ENCODE measurements at places on chromosomes 7 and 10.

- no peak for DNase-seq
Measured at GRCh38 chr10:22570234-22570633, 144.1 kb downstream of the PIP4K2A start.

GRCh38 chr7:72097226-72097625 lies 314.9 kb downstream of the CALN1 start:
- DNase-seq: peak; percentile 53

- DNase-seq: no peak
Measured at GRCh38 chr7:149873970-149874643, 338 bp downstream of the ATP6V0E2 start.

GRCh38 chr7:20176578-20177242 lies 40.5 kb downstream of the MACC1 start:
- DNase-seq: no peak

GRCh38 chr7:762885-763284 lies 35.8 kb upstream of the PRKAR1B start:
- no peak for DNase-seq

DNA sequence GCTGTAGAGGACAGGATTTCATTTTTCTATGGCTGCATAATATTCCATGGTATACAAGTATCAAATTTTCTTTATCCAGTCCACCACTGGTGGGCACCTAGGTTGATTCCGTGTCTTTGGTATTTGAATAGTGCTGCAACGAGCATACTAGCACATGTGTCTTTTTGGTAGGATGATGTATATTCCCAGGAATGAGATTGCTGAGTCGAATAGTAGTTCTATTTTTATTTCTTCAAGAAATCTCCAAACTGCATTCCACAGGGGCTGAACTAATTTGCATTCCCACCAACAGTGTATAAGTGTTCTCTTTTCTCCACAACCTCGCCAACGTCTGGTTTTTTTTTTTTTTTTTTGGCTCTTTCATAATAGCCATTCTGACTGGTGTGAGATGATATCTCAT lies 550.0 kb downstream of the REEP3 start:
- no peak for DNase-seq

DNA sequence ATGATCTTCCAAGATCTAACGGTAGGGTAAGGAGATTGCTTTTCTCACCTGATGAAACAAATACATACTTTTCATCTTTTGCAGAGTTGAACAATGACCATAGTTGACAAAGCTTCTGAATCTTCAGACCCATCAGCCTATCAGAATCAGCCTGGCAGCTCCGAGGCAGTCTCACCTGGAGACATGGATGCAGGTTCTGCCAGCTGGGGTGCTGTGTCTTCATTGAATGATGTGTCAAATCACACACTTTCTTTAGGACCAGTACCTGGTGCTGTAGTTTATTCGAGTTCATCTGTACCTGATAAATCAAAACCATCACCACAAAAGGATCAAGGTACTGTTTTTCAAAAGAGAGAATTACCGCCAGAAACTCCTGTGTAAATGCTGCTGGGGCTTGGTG lies 79.9 kb downstream of the ANKRD61 start:
- no peak for DNase-seq

DNA sequence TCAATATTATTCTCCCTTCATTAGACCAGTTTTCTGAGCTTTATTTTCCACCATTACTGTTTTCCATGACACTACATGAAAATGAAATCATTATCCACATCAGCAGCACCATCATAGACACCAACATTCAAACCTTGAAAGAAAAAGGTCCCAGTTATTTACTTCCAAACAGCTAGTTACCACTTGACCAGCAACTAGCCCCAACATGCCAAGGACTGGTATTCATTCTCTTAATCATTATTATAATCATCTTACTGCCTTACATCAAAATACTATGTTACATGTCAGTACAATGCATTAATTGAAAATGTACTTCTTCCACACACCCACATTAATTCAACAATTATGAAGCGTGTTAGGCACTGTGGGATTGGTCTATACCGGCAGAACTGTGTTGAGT lies 199.4 kb downstream of the TSPAN12 start:
- no peak for DNase-seq

DNA sequence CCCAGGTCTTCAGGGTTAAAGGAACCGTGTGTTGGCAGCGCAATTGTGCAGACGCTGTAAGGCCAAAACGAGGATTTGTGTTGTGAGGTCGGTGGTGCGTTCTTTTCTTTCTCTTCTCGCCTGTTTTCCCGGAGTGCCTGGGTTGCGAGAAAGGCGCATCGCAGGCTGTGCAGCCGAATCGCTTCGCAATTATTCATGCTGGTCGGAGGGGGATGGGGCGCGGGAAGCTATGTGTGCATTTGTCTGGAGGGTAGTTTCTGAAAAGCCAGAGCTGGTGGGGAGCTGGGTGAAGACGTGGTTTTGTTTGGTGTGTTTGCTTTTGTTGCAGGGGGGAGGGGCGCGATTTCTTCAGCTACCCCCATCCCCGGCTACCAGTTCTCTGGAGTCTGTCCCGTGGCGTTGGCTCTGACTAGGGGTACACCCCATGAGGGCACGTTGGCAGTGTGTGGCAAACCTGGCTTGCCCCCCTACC lies 2.1 kb downstream of the MXI1 start:
- peak; percentile 62 for DNase-seq

DNA sequence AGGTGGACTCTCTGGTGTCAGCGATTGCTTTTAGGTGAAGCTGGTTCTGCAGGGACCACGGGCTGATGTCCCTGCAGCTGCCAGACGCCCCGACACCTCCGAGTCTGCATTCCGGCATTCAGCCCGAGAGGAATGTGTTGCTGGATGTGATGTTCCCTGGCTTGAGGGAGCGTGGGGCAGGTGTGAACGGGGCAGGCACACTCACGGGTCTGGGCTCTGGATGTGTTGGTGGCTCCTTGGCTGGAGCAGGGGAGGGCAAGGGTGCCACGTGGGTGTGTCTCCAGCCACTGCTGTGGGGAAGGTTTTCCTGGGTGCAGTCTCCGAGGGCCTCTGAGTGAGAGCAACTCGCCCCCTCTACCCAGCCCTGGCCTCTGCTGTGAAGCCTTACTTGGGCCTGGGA lies 140.5 kb downstream of the CAMK1D start:
- DNase-seq: no peak

DNA sequence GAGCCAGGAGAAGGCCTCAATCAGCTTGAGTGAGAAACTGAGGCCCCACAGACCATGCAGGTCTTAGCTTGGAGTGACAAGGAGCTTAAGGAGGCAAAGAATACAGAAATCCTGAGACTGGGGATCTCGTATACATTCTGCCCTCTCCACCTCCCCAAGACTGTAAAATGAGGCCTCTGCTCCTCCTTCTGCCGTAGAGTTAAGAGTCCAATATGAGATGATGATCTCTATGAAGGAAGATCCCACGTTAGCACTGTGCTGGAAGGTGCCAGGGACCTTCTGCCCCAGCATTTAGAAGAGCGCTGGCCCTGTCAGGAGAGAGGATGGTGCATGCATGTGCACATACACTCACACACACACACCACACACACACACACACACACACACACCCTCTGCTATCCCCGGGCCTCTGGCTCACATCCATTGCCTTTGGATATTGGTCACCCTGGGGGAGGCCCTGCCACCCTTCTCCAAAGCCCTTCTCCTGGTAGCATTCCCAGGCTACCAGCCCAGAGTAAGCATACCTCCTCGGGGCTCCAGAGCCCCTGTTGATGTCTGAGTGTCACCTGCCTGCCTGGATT lies 15.0 kb downstream of the ZCCHC24 start:
- DNase-seq: no peak

GRCh38 chr7:1849351-1850041 lies 179.4 kb downstream of the ELFN1 start:
- no peak for DNase-seq

DNA sequence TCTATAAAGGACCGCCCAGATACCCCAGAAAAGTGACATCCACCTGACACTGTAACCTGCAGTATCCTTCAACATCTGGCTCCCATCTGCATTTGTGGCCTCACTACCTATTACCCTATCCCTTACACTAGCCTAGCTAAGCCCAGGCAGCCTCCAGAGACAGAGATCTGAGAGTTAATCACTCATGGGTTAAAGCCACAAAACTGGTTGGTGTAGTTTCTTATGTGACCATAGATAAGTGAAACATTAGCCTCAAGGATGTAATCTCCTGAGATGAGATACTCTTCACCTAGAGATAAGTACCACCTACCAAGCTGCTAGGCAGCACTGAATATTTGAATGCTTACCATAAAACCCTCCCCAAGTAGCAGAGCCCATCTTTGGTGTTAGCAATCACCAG lies 35.4 kb downstream of the CTTNBP2 start:
- no peak for DNase-seq

GRCh38 chr10:36591436-36591835 lies 534.0 kb upstream of the ANKRD30A start:
- no peak for DNase-seq

- no peak for DNase-seq
Measured at GRCh38 chr7:126791306-126791705, 461.4 kb downstream of the GRM8 start.

GRCh38 chr10:12073526-12073925 lies 4.8 kb downstream of the DHTKD1 start:
- DNase-seq: no peak

GRCh38 chr10:131810036-131810804 lies 90.6 kb upstream of the PPP2R2D start:
- no peak for DNase-seq

- no peak for DNase-seq
Measured at GRCh38 chr10:86668297-86669165, at the start of gene LDB3. LDB3 (plus strand) TSS chr10:86668511; CDS start chr10:86668692, 181 bp downstream.

DNA sequence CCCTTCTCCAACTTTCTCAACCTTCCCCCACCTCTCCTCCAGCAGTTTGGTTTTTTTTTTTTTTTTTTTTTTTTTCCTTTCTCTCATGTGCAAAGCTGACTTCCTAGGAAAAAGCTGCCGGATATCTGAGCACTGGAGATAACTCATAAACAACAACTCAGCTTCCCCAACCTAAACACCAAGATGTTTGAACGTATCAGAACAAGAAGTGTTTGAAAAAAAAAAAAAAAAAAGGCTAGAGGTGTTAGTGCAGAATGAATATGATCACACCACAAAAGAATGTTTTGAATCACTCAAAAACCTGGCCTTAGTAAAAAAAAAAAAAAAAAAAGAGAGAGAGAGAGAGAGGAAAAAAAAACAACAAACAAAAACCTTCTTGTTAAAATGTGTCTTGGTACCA lies 11.2 kb downstream of the GATA3 start:
- peak; percentile 98 for DNase-seq

GRCh38 chr7:155975490-155975889 lies 163.2 kb upstream of the SHH start:
- no peak for DNase-seq

GRCh38 chr7:142878315-142878714 lies 7.2 kb downstream of the TRPV6 start:
- DNase-seq: no peak

- no peak for DNase-seq
Measured at GRCh38 chr10:45179691-45180090, 135.7 kb downstream of the OR13A1 start.

DNA sequence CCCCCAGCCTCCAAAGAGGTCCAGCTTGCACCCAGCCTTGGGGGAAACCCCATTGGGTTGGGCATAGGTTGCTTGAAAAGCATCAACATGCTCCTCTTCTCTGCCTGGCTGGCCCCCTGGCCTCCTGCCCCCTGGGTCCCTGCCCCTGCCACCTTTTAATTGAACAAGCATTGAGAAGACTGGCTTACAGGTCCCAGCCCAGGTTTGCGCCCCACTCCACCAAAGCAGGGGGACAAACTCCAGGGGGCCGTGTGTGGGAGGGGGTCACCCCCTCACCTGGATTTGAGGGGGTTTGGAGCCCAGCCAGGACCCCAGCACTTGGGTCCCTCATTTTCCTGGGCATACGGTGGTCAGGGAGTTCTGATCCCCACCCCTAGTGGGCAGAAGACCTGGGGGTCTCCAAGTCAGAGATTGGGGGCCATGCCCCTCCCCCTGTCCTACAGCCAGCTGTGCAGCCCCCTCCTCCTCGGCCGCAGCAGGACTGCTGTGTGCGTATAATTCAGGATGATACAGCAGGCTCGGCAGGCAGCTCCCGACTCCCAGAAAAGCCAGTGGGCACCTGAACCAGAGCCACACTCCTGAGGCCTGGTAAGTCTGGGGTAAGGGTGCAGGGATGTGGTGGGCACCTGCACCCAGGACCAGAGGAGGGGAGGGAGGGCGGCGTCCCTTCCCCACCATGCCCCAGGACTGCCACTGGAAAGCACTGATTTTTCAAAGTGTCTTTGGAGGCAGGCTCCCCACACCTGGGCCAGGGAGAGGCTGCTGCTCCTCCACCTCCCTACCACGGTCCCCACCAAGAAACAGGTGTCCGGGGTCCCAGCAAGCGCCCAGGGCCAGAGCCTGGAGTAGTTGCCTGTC lies 1.7 kb downstream of the ELFN1 start:
- DNase-seq: no peak

DNA sequence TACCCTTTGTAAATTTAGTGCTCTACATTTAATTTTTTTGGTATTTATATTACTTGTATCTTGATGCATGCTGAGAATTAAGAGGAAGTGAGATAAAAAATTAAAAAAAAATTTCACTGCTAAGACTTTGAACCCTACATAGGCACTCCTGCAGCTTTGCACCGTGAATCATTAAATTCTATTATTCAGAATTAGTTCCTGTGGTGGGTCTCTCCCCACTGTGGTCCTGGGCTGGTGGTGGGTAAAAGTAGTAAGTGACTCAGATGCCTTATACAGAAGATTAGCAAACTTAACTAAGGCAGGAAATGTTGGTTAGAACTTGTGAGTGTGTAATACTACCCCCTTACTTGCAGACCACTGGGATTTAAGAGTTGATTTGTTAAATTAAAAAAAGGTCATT lies 72.6 kb downstream of the AP3M1 start:
- peak; percentile 56 for DNase-seq

- DNase-seq: no peak
Measured at GRCh38 chr10:43857931-43858315, 209.2 kb upstream of the ZNF32 start.

GRCh38 chr10:74194999-74195398 lies 44.0 kb downstream of the ADK start:
- DNase-seq: no peak

DNA sequence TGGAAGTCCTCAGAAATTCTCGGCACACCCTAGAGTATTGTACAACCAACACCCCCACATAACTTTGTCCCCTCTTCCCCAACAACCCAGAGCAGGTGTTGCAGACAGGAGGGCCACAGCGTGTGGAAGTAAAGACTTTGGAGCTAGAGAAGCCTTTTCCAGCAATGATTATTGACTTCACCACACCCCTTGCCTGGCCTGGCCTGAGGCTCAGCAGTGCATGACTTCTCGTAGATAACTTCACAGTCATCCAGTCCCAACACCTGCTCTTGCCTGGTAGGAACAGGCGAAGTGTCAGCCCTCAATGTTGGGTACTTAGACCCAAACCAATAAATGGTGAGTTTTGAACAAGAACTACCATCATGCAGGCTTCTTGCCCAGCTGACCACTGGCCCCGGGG lies 36.7 kb downstream of the GOT1 start:
- DNase-seq: no peak

DNA sequence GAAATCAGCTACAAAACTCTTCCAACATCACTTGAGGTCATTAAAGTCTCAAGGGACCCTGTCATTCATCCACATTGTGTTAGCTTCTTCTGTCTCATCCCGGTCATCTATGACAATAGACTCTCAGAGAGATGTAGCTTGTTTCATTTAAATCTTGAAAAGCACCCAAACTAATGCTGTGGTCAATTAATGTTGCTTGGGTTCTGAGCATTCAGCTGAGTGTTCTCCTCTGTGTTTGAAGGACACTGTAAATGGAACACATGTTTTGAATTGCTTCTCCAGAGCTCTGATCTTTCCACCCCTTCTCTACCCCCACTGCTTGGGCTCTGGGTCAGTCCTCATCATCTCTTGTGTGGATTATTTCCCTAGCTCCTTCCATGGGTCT lies 19.6 kb upstream of the ADD3 start:
- DNase-seq: no peak
